BJ (cell line): ENCODE measurements at places on chromosomes 4 and X.
A peak's percentile ranks its signal among the peaks of the same experiment; 100 is the strongest.

DNA sequence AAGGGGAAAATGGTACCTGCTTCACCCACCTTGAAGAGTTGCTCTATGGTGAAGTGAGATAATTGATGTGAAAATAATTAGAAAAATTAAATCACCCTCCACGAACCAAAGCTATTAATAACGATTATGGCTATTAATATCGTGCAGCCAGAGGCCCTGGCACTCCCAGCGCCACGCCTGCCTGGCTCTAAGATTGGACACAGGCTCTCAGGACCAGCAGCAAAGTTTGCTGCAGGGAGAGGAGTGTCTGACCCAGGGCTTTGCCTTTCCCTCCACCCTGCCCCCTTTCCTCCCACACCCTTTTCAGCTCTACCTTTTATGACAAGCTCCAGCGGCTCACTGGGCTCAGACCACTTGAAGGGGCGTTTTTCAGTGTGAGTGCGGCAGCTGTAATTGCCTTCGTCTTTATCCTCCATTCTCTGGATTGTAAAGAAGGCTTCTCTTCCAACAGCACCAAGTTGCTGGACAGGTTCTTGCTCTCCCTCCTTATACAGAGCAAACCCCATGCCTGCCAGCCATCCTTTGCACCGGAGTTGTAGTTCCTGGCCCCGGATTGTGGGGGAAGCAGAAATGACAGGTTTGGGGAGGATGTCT, 11.5 kb downstream of the IGSF1 start:
- DNase-seq: no peak

DNA sequence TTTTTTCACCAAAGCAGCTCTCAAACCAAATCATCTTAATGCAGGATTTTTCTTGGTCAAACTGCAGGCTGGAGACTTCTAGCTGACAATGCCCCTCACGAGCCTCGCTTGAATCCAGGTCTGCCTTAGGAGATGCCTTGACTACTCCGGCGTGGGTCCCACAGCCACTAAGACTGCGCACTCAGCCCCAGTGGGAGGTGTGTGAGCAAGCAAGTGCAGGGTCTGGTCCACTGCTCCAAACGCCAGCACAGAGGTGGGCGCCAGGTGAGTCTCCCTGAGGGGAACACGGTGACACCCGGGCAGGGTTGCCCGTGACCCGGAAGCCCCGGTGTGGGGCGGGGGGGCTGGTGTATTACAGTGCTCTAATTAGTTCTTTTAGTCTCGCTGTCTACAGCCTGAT, 838.3 kb downstream of the NLGN4X start:
- no peak for DNase-seq

DNA sequence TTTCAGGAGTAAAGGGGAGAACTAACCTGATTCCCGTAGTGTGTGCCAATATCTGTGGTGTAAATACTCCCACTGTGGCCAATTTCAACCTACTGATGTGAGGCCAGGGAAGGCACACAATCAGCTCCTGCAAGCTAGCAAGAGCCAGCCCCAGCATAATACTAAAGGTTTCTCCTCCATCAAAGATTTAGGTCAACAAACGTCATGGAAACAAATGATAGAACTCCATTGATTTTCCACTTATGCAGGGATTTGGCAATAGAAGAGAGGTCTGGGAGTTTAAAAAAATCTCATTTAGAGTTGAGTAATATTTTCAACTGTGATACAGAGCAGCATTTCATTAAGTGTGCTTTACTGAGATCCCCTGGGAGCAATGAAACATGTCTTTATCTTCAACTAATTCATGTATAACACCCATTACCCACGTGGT, 15.8 kb upstream of the VEGFD start:
- DNase-seq: no peak

- DNase-seq: peak; percentile 56
Observed at GRCh38 chr4:141652161-141652778, 15.9 kb downstream of the IL15 start.

GRCh38 chr4:145280541-145280940, 100.2 kb upstream of the OTUD4 start:
- DNase-seq: no peak

- no peak for DNase-seq
Observed at GRCh38 chrX:119573222-119573621, 1.1 kb upstream of the UBE2A start.

GRCh38 chr4:118997601-118998000, 108.9 kb downstream of the SYNPO2 start:
- DNase-seq: peak; percentile 45

GRCh38 chrX:68634649-68635227, 12.7 kb upstream of the STARD8 start:
- peak; percentile 62 for DNase-seq

DNA sequence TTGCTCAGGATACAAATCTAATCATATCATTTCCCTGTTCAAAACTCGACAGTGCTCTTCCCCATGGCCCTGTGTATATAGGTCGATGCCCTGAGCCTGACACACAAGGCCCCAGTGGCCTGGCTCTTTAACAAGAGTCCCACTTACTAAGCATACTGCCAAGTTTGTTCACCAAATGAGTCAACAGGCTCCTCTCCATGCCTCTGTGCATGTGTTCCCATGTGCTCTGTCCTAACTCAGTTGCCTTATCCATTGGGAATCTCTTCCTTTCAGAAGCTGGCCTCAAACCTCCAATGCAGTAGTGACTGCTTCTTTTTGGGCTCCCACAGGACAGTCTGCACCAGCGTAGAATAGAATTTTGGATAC, 18.9 kb upstream of the CXCR3 start:
- DNase-seq: no peak

GRCh38 chr4:10061650-10062415, 40.5 kb upstream of the SLC2A9 start:
- no peak for DNase-seq

GRCh38 chr4:182144626-182145333, 98.4 kb upstream of the TENM3 start:
- no peak for DNase-seq

- no peak for DNase-seq
Observed at GRCh38 chr4:33323393-33323792, 2603.2 kb downstream of the PCDH7 start.

DNA sequence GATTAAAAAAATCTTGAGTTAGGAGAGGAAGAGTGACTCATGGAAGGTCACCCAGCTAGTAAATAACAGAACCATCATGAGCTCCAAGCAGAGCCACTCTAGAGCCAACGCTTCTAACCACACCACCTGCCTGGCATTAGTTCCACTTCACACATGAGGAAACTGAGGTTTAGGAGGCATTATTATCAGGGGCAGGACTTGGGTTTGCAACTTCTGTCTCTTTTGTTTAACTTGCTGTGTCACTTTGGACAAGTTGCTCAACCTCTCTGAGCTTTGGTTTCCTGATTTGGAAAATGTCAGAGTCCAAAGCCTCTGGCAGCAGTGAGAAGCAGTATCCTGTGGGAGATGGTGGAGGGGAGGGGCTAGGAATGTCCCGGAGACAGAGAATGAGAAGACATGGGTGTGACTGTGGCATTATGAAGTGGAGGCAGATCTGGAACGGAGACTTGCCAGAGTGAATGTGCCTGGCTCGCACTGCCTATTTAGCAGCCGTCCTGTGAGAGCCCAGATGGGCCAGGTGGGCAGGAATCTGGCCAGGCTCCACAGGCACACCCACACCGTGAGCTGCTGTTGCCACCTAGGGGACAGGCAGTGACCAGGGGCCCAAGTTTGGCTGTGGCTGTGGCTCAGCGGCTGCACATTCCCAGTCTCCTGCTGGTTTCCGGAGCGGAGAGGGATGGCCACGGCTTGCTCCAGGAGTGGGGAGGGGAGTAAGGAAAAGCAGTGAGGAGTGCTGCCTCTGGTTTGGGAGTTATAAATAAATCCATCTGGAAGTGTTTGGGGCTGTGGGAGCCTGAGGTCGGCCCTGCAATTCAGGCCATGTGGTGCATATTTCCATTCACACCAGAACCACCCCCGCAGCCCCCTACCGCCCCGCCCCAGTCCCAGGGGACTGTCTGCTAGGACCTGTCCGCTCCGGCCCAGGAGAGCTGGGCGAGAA, 93.4 kb downstream of the NHSL2 start:
- DNase-seq: peak; percentile 27

DNA sequence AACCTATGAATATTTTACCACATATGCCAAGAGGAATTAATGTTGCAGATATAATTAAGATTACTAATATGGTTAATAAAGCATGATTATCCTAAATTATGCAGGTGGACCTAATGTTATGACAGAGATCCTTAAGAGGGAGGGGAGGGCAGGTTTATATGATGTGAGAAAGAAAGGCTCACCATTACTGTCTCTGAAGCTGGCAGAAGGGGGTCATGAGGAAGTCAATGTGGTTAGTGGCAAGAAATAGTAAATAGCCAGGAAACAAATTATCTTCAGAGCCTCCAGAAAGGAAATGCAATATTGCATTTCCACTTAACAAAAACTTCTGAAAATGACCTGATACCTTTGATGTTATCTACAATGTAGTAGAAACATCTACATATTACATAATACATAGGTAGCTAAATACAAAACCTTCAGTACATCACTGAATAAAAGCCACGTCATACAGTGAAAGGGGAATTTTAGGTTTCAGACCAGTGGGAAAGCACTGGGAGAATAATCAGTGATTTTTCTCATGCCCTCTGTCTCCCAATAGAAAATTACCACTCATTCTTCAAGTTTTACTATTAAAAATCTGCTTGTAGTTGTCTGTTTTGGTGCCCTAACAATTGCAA, 609.2 kb downstream of the SPOCK3 start:
- DNase-seq: no peak

DNA sequence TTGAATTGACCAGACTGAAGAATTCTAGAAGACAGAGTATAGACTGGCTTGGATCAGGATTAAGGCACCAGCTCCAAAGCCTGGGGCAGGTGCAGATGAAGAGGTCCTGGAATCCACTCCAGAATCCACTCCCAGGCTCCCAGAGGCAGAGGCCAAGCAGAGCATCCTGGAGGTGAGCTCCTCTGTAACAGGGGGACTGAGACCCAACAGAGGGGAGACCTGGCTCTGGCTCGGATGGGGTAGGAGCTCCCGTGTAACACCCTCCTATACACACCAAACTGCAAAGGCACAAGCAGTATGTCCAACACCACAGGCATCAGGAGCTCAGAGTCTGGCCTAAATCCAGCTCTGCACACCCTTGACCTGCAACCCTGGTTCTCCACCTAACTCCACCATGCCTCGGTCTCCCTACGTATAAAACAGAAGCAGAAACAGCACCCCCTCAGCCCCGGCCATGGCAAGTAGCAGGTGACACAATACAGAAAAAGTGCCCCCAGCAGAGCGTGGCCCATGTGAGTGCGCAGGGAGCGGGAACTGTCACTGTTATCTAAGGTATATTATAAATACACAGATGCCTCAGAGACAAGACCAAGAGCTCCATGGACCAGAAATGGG, 14.9 kb downstream of the RNF212 start:
- no peak for DNase-seq

GRCh38 chrX:39337451-39337850, 536.2 kb downstream of the MID1IP1 start:
- DNase-seq: no peak

- DNase-seq: no peak
Observed at GRCh38 chrX:74015379-74016019, 288.5 kb upstream of the ZCCHC13 start.

- DNase-seq: no peak
Observed at GRCh38 chr4:6466756-6467381, 5.5 kb downstream of the PPP2R2C start.

DNA sequence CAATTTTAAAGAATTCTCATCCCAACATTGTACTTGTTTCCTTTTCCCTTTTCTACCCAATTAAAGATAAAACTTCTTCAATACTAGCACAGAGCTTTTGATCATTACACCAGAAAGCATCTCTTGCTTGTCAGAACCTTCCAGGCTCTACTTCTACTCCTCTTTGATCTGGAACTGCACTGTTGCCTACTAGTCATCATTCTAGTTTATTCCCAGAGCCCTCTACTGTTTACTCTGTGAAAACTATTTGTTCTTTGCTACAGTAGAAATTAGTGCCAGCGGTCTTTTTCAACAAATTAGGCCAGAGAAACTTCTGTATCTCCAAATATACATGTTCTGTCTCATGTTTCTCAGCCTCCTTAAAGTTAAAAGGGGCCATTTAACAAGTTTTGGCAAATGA, 46.8 kb upstream of the TMPRSS11F start:
- no peak for DNase-seq

DNA sequence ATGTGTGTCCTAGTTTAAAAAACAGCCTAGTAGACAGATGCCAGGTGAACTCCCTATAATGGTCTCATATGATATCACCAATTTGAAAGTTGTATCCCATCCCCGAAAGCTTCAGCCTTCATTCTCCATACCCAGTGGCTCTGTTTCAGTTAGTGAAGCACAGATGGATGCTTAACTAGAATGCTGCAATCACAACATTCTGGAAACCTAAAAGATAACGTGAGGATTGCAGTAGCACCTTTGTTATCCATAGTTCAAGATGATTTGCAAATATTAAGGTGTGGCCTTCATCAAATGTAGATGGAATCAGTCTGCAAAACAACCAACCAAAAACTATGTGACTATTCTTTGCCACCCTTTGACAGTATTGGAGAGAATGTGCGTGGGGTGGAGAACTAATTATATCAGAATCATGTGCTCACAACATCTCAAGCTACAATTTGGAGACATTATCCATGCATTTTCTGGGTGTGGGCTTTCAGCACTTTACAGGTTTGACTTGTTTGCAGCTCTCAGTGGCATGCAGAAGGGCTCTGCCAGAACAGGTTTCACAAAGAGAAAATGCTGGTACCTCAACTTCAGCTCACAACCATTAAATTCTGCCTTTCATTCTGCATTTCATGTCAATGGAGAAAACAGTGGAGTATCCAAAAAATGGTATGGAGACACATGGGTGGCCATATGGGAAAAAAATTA, 18.3 kb upstream of the PPID start:
- no peak for DNase-seq

DNA sequence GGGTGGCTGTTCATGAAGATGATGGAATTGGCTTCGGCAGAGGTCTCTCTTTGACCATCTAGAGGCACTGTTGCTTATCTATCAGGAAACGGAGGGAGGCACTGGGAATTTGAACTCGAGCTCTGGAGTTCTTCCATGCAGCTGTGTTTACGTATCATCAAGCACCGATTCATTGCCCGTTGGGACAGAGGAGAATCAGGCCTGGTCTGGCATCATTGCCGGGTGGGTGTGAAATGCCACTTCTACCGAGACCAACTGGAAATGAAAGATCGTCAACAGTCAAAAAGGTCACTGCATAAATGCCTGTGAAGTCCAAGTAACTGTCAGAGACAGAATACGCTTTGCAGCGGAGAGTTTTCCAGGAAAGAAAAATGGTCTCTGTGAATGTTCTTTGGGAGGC, 166.9 kb downstream of the ASMT start:
- no peak for DNase-seq

GRCh38 chr4:15163284-15163645, 161.0 kb downstream of the CPEB2 start:
- DNase-seq: no peak

GRCh38 chr4:152104356-152104755, 343.5 kb upstream of the GATB start:
- DNase-seq: no peak

DNA sequence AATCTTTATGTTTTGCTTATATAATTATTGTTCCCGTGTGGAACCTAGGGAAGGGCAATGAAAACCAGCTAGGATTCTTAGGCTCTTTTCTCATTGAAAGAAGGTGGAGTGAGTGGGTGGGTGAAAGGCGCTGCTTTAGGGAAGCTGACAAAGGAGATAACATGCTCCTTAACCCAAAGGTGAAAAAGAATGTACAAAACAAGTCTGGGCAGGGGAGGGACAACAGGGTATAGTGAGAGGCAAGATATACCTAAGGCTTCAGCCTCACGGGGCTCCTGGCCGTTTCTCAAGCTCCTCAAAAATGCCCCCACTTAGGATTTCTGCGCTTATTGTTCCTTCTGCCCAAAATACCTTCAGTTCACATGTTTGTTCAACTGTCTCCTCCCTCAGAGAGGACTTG, 1.8 kb downstream of the SH2D1A start:
- DNase-seq: no peak

GRCh38 chr4:20253735-20254409, 2.2 kb downstream of the SLIT2 start:
- no peak for DNase-seq
